ENCODE measurements at places on chromosomes 1 and 21.

GRCh38 chr1:167756730-167757405, 35.1 kb downstream of the MPZL1 start:
- DNase-seq, result no peak

DNA sequence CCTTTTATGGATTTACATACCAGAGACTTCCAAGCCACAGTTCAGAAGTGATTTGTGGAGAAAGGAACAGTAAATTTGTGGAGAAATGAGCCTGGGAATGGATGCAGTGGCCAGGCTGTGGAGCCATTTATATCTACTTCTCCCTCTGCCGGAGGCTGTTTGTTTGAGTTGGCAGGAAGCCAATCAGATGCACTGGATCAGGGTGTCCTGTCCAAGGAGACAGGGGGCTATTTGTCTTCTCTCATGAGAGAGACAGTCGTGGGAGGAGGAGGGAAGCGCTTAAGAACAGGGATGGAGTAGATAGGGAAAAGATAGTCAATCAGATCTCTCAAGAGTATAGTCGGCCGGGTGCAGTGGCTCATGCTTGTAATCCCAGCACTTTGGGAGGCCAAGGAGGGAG, 2.8 kb upstream of the HAPLN2 start:
- DNase-seq, result no peak

GRCh38 chr21:29157080-29157479, 26.6 kb downstream of the MAP3K7CL start:
- no peak for DNase-seq

- peak; percentile 16 for DNase-seq
These were observed 525.5 kb downstream of the MATN1 start for GRCh38 chr1:30197639-30198450.

- DNase-seq, result no peak
These were observed 132.8 kb downstream of the CASZ1 start for GRCh38 chr1:10663678-10664035.
